Iris pigment epithelial cell (primary cell): ENCODE measurements at places on chromosomes 4 and X.

DNA sequence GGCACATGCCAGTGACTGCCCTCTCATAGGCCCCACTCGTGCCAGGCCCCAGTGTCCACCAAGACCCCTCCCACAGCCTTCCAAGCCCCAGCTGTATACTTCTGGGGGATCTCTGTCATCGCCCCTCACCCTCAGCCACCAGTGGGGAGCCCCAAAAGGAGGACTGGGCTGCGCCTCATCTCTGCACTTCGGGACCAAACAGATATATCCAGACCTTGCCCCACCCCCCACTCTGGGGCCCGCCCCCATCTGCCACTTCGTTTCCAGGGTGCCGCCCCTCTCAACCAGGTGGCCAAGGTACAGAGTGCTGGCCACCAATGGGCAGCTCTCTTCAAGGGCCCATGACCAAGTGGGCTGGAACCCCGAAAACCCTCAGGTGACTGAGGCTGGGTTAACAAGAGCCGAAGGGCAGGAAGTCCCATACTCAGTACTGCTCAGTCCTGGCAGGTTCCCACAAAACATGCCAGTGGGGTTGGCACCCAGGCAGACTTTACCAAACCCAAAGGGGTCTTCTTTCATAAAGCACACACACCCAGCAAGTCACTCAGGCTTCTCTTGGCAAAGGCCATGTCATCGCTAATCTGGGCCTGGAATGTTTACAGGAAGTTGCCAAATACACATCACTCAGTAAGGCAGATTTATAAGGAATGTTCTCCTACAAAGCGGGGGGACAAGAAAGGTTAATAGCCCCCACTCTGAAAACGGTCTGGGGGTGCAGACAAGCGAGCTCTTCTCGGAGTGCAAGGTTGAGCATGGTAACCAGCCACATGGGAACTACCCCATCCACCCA, 4.4 kb downstream of the ZFYVE28 start:
- DNase-seq: peak; percentile 39

DNA sequence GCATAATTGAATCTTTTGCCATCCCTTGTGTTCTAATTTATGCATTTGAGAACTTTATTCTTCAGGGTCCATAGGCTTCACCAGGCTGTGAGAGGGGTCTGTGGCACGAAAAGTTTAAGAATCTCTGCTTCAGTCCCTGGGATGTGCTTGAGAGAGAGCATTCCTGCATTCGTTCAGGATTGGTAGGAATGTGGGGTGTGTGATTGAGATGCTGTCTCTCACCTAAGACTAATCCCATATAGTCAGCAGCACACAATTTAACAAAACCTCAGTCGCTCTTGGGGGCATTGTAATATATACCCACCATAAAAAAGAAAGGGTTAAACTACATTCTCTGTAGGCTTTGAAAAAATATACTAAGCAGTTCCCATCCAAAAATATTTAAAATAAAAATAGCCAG, 41.7 kb downstream of the PTTG2 start:
- no peak for DNase-seq

DNA sequence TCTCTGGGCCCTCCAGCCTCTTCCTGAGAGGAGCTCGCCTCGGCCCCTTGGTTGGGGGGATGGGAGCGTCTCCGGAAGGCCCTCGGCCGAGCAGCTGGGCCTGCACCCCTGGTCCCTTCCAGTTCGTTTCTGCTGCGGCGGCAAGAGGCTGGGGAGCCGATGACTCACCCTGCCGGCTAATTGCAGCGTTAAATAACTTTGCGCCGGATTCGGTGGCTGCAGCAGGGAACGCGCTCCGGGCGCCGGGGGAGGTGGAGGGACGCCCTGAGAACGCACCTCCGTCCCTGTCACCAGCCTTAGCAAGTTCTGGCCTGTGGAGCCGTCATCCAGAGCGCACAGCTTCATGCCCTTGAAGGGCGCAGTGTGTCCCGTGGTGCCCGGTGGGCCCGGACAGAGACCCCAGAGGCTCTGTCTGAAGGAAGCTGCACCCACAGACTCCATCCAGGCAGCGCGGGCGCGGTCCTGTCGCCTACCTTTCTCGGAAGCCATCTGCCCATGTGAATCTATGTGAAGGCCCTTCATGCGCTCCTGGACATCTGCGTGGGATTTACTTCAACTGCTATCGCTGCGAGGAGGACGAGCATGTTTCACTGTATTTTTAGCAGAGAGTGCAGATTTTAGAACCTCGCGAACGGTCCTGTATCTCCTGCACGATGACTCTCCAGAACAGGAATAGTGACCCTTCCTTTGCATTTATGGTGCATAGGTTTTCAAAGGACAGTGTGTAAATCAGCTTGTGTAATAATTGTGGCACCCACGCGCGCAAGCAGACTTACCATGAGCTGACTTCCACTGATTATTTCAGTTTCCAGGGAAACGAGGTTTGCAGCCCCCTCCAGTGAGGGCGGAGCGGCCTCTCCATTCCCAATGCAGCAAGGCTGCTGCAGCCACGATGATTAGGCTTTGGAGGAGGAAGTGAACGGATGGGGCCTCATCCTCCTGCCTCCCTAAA, 1.7 kb upstream of the TMEM271 start:
- DNase-seq: peak; percentile 32

DNA sequence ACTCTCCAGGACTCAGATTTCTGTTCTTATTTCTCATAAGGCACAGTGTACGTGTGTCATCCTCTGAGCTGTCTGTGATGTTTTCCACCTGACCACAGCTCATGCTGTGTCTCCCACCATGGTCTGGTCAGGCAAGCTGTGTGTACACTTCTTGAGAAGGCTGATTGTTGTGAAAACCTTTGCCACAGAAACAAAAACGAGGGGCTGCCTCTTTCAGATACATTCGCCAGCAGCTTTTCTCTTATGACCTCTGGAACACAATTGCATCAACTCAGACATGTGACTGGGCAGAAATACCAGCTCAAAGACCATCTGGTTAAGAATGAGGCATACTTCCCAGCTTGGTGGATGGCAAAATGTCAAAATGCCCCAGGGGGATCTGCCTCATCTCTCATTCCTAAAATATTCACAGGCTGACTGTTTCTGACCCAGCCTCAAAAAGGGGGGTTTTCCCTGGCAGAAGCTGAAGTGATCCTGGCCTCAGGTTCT, 46.1 kb downstream of the PGRMC2 start:
- DNase-seq: peak; percentile 96

GRCh38 chr4:25823632-25824031, 39.2 kb downstream of the SEL1L3 start:
- DNase-seq: no peak

DNA sequence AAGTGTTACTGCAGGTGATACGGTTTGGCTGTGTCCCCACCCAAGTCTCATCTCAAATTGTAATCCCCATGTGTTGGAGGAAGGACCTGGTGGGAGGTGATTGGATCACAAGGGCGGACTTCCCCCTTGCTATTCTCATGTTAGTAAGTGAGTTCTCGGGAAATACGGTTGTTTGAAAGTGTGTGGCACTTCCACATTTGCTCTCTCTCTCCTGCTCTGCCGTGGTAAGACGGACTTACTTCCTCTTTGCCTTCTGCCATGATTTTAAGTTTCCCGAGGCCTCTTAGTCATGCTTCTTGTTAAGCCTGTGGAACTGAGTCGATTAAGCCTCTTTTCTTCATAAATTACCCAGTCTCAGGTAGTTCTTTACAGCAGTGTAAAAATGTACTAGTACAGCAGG, 65.2 kb upstream of the SLC7A11 start:
- no peak for DNase-seq

DNA sequence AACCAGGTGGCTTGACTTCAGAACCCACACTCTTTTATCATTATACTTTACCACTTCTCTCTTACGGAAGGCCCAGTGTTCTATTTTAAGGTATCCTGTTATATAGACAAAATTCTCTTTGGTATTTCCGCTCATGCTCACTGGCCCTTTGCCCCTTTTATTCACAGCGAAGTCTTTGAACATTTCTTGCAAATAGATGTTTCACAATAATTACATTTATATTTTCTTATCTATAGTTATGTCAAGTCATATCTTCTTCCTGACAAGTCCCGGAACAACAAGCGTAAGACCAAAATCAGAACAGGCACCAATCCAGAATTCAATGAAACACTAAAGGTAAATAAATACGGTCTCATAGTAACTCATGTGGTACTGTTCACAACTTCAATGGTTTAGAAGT, 102.0 kb downstream of the SYTL5 start:
- peak; percentile 48 for DNase-seq

- no peak for DNase-seq
Observed at GRCh38 chr4:183860731-183861130, 44.4 kb upstream of the STOX2 start.

DNA sequence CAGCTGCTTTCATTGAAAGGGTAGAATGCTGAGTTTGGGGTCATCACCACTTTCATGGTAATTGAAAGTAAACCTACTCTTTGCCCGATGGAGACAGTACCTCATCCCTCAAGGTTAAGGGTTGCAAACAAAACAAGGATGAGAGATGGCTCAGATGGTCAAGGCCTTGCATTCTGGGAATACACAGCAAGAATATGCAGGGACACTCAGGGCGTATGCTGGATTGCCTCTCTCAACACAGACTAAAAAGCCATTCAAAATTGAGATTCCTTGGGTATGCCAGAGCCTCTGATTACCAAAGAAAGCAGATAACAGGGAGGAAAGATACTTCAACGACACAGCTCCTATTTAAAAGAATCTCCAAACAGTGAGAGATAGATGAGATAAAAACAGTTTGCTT, 310.4 kb downstream of the ARAP2 start:
- DNase-seq: no peak

DNA sequence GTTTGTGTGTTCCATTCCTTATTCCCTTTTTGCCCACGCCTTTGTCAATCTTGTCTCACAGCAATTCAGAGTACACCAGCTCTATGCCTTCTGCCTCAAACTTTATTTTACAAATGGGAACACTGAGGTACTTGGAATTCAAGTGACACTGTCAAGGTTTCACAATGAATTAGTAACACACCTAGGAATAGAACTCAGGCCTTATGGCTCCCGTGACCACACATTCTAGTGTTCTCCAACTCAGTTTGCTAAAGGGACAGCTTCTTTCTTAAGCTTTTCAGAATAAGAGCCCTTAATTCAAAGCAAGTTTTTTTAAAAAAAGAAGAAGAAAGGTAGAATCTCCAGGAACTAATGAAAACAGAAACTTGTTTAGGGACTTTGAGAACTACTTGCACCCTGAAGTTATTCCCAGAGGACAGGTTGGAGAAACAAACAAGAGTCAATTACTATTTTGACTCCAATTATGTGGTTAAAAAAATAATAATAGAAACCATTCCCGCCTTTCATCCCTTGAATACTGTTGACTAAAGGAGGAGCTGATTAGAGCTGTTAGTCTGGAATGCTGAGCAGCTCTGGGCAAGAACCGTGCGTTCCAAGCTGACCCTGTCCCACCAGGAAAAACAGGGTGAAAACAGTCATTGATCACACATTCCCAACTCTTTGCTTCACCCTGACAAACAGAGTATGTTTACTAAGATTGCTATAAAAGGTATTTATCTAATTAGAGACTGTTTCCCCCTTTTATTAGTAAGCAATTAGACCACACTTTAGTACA, 408.8 kb upstream of the CNKSR2 start:
- DNase-seq: no peak

GRCh38 chr4:139389991-139390390, 63.9 kb upstream of the RAB33B start:
- no peak for DNase-seq

DNA sequence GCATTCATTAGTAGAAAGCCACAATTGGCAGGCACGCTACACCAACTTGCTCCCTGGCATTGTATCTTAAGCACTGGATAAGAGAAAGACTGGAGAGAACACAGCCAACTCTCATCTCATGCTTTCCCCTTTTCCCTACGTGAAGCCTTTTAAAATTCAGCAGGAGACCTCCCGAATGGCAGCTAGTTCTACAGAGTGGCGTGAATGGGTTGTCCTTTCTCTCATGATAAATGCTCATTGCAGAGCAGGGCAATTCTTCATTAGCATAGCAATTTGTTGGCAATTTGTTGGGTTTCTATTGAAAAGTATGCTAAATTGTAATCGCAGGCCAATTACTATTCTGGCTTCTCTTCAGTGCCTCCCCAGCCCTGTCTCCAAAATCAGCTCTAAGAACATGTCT, 48.0 kb downstream of the SEPTIN11 start:
- DNase-seq: no peak

DNA sequence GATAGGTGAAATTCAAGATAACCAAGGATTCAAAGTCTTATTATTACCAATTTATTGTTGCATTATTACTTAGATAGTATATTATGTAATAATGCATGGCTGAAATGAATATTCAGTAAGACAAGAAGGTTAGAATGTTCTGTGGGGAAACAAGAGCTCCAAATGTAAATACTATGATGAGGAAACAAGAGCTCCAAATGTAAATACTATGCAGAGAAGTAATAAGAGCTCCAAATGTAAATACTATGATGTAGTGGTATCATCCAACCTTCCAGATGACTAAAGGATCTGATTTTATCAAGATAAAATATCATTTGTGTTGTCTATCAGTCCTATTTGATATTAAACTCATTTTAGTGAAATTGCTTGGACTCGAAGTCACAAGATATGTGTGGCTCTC, 82.2 kb upstream of the PCDH18 start:
- DNase-seq: peak; percentile 41

DNA sequence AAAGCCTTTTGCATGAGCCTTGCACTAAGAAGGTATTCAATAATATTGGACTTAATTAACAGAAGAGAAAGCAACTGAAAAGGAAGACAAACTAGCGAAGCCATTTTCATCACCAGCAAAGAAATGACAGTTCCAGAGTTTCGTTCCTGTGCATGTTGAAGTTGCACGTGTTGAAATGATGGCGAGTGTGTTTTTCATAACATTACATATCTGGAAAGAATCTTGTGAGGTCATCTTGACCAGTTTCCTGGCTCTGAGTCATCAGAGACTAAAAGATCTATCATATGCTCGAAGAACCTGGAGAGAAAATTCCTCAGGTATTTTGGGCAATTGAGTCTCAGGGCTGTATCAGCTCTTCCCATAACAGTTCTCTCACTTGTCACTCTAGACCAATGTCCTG, 106.2 kb upstream of the MAML3 start:
- DNase-seq: peak; percentile 94

DNA sequence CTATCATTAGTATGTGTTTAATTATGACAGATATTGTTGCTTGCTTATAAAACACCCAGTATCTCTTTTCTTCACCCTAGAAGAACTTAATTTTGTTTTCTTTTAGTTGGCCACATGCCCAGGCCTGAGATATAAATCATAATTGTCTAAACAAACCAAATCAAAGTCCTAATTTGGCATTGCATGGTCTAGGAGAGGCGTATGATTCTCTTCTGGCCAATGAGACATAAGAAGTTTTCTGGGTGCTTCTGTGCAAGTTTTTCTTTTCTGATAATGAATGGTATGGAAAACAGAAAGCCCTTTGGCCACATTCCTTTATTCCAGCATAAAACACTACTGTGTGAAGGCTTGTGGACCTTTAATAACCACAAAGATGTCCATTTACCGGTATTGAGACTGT, 192.9 kb upstream of the CTSO start:
- peak; percentile 28 for DNase-seq
